ENCODE measurements at places on chromosomes 1 and 21.

- DNase-seq: no peak
Measured at GRCh38 chr1:83832194-83832593, 166.7 kb downstream of the TTLL7 start.

GRCh38 chr1:40622936-40623629, 42.4 kb downstream of the RIMS3 start:
- no peak for DNase-seq

GRCh38 chr1:3598522-3599285, 12.6 kb downstream of the MEGF6 start:
- no peak for DNase-seq

DNA sequence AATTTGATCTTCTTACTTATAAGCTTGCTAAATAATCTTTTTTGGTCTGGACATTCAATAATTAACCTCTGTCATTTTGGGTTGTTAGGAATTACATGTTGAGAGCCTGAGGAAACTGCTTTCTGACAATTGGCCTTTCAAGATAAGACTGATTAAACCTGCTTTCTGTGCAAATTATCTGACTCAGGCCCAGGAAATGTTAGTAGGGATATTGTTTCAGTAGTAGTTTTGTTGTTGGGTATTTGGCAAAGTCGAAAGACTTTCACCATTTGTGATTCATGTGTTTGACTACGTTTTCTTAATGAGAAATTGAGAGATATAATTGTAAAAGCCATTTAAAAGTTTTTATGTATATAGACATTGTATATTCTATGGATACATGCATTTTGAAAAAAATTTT, 81.1 kb upstream of the GPR88 start:
- no peak for DNase-seq

GRCh38 chr21:25062061-25062460, 545.2 kb downstream of the MRPL39 start:
- DNase-seq: no peak

DNA sequence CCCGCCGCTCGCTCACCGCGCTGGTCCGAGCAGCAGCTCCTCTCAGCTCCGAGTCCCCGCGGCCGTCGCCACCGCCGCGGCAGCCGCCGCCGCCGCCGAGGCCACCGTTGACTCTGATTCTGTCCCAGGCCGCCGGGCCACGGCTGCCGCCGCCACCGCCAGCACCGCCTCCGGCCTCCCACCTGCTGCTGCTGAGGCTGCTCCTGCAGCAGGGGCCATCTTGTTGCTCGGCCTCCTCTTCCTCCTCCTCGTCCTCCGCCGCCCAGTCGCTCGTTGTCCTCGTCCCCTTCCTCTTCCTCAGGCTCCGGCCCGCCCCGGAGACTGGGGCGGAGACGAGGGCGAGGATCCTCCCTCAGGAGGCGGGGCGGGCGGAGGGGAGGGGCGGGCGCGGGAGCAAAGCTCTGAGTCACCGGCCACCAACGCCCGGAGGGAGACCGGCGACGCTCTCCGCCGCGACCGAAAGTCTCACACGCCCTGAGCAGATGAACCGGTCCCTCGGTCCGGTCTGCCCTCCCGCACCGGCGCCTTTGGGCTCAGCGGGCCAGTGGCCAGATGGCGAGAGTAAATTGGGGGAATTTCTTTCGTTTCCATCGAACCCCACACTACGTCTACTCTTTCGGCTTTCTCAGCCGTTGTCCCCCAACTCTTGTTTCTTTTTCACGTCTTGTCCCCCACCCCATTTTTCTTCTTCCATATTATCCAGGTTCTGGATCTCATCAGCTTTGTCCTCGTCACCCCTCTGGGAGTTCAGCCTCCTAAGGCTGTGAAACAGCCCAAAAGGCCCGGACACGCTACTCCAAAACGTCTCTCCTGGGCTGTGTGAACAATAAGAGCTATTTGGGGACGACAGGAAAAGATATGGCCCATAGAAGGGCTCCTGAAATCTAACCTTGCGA, at the start of gene RC3H1:
Gene RC3H1 (minus strand): TSS at position 278 of the 896 bp plus-strand sequence. CDS start 29,372 bp downstream, outside the sequence.
- DNase-seq: peak; percentile 92

DNA sequence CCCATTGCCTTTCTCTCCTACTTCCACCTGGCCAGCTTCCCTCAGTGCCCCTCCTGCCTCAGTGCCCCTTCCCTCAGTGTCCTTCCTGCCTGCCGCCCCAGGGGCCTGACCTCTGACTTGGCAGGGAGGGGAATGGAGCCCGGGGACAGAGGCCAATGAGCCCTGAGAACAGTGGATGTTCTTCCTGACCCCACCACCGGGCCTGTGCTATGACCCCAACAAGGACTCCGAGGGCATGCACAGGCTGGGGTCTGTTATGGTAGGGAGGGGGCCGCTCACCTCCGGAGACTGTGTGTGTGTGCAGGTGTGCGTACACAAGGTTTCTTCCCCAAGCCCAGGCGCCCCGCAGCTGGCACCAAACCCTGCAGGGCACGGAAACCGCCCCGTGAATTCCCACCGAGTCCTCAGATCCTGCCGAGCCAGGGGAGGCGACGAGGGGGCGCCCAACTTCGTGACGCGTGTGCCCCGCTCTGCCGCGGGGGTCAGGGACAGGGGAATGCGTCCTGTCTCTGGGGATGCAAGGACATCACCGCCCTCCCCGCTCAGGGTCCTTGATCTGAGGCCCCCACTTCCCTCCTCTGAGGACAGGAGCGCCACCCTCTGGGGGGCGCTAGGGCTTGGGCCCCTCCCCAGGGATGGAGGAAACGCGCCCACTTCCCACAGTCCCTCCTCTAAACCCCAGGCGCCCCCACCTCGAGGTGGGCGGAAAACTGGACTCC, 766 bp downstream of the RAP1GAP start:
- DNase-seq: no peak

- DNase-seq: no peak
Measured at GRCh38 chr1:117930173-117930447, 571 bp downstream of the WDR3 start.

GRCh38 chr1:65167586-65168242, 19.7 kb downstream of the AK4 start:
- no peak for DNase-seq

DNA sequence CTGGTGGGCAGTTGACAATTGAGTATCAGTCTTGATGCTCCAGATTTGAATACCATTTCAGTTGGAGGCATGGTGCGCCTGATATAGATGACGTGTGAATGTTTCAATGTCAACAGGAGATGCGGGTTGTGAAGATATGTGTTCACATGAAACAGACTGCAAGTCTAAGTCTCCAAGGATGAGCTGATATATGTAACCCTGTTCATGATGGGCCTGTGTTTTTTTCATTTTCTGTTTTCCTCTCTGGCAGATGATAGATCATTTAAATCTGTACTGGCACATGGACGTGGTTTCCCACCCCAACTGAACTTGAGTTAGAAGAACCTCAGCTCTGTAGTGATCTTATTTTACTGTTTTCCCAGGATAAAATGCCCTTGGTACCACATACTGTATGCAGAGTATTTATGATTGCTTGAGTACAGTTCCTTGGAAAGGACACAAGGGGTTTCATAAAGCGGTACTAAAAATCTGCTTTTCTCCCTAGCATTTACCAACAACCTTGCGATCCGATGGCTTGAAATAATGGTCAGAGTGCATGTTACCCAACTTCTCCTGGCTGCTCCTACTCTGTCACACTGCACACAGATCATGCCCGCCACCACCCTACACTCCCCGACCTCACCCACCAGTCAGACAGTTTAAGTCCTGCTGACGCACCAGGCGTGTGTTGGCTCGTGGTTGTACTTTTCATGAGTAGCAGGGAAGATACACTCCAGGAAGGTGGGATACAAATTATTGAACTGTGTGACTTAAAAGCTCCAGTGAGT, 131.1 kb downstream of the NFIA start:
- no peak for DNase-seq

DNA sequence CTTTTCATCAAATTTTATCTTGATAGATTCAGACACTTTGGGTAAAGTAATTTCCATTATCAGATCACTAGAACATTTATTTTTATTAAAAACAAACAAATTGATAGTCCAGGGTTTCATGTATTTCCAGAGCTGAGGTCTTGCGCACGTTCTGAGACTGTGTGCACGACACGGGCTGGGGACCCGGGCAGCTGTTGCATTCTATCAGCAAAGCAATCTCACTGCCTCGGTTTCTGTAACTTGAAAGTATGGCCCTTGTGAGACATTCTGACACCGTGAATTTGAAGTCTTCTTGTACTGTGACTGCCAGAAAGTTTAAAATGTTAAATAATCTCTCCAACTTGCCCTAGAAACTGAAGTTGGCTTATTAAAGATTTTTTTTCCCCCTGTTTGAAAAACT, 746.9 kb upstream of the ADGRL2 start:
- DNase-seq: no peak

GRCh38 chr21:33008333-33009051, 17.2 kb upstream of the OLIG2 start:
- DNase-seq: no peak

- DNase-seq: no peak
Measured at GRCh38 chr1:180133193-180133592, 21.5 kb upstream of the QSOX1 start.

- no peak for DNase-seq
Measured at GRCh38 chr1:217919683-217920388, 288.7 kb downstream of the SPATA17 start.

DNA sequence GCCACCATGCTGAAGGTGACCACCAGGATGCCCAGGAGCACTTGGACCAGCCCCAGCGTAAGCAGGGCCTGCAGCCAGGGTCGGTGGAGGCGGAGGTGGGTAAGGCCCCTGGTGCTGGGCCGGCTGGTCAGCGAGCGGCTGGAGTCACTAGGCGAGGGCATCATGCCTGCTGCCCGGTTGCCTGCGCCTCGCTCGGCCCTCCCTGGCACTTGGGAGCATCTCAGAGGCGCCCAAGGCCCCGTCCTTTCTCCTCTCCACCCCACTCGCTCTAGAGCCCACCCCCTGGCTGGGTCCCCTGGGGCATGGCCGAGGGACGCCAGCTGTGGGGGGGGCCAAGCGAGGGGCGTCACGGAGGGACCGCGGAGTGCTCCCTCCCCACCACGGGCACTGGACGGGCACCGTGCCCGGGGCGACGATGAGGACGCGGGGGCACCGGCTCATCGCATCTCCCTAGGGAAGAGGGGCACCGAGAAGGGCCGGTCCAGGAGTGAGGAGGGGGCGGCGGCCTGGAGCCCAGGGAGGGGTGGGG, 505 bp downstream of the ENTREP3 start:
- DNase-seq: no peak

DNA sequence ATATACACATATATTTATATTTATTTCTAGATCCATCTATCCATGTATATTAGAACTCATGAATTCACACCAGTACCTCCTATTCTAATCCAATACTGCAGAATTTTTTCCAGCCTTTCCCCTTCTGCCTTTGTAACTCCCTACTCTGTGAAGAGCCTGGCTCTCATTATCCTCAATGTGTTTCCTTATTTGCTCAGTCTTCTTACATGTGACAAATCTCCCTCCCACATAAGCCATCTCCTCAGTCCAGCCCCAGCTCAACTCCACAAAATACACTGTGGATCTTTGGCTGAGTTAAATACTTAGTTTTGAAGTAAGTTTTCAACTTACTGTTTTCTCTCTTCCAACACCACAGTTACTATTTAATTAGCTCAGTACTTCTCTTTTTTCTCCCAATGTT, 45.7 kb downstream of the ATP5PO start:
- no peak for DNase-seq

GRCh38 chr1:107255469-107255868, 114.6 kb downstream of the NTNG1 start:
- no peak for DNase-seq
